Activated CD4-positive, CD25-positive, alpha-beta regulatory T cell treated with anti-CD3 and anti-CD28 coated beads, Interleukin-2, amount 50 U/mL, for 24 hours (primary cell): ENCODE measurements at places on chromosomes 5 and 9.

GRCh38 chr9:99490729-99491128 lies 268.6 kb downstream of the SEC61B start:
- no peak for ATAC-seq

- no peak for ATAC-seq
Measured at GRCh38 chr5:111699976-111700375, 57.0 kb downstream of the NREP start.

DNA sequence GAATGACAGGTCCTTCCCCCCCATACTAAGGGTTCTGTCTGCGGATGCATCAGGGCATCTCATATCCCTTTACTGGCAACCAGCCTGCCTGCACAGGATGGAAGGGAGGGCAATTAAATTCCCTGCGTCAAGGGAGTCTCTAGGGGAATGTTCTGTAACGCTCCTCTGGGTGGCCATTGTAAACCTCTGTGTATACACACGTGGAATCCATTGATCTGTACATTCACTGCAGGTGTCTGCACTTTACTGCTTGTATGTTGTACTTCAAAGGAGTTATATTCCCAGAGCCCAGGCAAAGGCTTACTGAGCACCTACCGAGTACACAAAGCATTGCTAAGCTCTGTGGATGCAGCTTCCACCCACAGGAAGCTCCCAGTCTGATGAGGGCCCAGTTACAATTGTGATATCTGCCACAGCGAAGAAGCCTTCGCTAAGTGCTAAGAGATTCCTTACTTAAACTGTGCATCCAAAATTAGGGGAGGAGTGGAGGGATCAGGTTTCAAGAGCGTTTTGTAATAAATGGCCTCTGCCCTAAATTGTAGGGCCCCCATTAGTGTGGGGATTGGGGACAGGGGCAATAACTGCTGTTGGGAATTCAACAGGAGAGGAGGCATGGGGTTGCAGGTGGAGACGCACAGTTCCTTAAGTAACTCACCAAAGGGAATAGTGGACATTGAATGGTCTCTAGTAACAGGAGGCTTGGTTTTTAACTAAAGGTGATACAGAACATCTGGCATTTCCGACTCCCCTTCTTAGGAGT lies 1.5 kb upstream of the RETREG1 start:
- ATAC-seq, result no peak

- ATAC-seq, result no peak
Measured at GRCh38 chr5:133907075-133907474, 61.4 kb downstream of the C5orf15 start.

DNA sequence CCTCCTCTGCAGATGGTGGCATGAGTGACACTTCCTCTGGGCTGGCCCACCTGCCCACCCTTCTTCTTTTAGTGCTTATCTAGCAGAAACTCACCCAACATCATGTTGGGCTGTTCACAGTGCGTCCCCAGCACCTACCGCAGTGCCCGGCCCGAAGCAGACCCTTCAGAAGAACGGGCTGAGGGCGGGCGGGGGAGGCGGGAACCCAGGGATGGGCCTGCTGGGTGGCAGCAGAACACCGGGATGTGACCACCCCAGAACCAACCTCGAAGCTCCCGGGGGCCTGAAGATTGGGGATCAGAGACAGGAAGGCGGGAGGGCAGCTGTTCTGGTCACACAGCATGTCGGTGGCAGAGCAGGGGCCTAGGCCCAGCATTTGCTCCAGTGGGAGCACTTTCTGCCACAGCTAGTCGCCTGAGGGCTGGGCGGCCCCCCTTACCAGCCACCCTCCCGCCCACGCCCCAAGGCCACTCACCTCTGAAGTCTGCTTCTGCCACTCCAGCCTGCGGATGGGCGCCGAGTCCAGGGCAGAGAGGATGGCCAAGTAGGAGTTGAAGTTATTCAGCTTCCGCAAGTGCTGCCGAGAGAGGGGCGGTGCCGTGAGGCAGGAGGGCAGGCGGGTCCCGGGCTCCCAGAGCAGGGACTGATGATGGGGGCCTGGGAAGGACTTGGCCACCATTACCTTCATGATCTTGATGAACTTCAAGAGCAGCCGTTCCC lies 38.7 kb downstream of the PRRT1B start:
- ATAC-seq, result no peak

DNA sequence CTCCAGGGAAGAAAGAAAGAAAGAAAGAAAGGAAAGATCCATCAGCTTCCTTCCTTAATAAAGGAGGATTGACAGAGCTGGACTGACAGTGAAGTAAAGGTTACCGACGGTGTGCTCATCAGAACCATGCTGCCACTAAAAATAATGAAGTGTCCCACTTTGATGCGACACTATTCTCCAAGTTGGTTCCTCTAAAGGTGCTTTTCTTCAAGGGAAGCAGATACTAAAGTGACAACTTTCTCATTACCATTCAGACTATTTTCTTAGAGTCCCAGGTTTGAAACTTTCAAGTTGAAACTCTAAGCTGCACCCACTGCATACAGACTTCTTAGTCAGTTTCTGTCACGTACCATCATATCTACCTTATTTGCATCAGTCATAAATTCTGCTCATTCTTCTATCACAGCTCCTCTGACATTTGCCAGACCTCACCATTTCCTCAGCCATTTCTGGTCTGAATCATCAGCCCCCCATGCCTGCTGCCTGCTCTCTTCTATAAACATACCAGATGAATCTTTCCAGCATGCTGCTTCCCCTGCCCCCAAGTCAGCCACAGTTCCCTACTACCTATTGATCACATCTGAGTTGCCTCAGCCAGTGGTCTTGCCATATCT lies 177.6 kb downstream of the DEPDC1B start:
- ATAC-seq, result no peak

- no peak for ATAC-seq
Measured at GRCh38 chr5:169980418-169981053, at the start of gene INSYN2B. INSYN2B (minus strand) TSS chr5:169980495; CDS start chr5:169883898, 96,597 bp downstream.

- no peak for ATAC-seq
Measured at GRCh38 chr9:137772281-137772873, 105.2 kb upstream of the CACNA1B start.

DNA sequence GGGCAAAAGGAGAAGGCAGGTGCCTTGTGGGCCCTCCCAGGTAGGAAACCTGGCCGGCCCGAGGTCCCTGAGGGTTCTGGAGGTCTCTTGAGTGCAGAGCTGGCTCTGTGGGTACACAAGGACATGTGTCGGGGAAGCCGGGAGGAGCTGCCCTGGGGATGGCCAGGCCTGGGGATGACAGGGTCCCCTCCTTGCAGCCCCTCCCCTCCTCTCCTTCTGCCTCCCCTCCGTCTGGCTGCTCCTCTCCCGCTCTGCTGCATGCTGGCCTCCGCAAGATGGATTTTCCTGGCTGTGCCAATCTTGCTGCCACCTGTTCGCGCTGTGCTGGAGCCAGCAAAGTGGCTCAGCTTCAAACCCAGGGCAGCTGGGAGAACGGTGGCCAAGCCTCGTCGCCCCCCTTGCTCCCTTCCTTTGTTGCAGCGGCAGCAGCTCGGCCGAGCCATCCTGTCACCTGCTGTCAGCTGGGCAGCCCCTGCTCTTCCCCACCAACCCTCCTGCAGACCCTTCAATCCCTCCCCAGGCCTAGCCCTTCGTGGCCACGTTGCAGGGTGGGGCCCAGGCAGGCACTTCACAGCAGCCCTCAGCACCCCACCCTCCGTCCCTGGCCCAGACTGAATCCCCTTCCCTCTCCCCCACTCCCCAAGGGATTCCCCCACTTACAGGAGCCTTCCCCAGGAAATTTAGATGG lies 17.6 kb upstream of the UNC5A start:
- no peak for ATAC-seq

GRCh38 chr5:129904667-129905472 lies 605 bp downstream of the CHSY3 start:
- peak; percentile 17 for ATAC-seq

DNA sequence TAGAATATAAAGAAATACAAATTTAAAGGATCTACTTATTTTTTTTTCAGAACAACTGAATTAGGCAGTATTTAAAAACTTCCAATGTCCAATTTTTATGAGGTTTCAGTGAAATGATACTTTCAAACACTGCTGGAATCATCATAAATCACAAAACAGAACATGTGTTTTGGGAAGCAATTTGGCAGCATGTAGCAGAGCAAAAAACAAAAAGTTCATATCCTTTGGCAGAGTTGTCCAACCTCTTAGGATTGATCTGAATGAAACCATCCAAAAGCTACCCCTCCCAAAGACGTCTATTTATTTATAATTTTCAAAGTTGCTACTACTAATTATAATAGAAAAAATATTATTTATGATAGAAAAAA lies 192.4 kb upstream of the PUM3 start:
- ATAC-seq, result no peak

- ATAC-seq, result no peak
Measured at GRCh38 chr5:80540691-80541090, 29.4 kb downstream of the ANKRD34B start.

DNA sequence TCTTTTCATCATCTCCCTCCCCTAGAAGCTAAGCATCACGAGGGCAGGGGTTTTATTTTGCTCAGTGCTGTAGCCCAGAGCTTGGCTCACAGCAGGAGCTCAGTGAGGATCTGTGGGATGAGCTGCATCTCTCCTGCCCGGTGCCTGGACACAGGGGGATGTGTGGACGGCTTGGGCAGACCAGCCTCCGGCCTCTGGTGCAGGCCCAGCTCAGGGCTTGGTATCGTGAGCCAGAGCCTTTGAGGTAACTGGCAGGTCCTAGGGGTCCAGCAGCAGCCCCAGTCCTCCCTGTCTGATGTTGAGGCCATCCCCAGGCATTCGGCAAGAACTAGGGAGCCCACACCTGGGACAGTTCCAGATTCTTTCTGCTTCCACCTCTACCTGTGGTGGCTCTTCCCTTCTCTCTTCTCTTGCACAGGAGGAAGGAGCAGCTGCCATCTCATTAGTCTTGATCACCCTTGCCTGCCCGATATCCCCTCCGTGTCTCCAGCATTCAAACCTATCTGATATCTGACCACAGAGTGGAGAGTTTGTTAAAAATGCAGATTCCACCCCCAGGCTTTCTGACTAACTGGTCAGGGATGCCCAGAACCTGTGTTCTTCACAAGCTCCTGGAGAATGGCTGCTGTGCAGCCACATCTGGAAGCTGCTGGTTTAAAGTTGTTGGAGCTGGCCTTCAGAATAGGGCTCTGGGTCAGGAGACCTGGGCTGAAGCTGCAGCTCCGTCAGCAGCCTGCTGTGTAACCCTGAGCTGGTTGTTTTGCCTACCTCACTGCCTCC lies 7.9 kb upstream of the SLC6A7 start:
- ATAC-seq, result no peak

GRCh38 chr5:44382894-44383293 lies 6.3 kb downstream of the FGF10 start:
- ATAC-seq, result no peak

DNA sequence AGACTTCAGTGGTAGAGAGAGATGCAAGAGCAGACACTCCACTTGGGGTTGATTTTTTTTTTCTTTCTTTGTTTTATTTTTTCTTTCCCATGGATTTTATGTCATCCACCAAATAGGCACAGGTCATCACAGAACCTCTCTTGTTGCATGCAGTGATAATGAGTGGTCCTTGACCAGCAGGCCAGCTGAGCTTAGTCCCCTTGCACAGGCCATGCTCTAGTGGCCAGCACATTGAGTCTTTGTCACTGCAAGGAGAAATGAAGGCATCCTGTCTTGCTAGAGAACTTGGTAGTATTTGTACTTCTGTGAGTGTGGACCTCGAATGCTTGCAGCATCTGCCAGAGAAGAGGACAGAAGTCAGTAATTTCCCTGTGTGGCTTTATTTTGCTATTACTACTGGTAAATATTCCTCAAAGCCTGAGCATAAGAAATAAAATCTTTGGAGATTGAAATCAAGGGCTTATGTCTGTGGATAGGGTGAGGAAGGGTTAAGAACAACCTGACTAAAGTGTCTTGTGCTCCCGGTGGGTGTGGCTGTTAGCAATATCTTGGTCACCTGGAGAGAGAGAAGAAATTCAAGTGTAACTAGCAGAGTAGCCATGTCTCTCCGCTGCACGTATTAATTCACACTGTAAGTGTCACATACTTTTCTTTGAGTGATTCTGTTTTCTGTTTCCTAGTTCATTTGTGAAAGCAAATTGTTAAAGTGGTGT lies 45.3 kb upstream of the NCS1 start:
- ATAC-seq, result no peak

DNA sequence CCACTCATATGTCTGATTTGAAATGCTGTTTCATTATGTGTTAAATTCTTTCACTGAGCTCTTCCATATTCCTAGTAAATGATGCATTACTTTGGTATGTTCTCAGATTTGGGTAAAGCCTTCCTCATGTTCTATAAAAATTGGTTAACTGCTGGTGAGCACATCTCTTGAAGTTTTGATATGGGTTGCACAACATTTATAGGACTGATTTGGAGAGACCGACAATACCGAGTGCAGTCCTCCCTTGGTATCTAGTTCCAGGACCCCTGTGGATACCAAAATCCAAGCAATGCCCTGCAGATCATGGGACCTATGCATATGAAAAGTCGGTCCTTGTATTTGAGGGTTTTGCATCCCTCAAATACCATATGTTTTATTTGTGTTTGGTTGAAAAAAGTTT lies 37.8 kb downstream of the WDR36 start:
- no peak for ATAC-seq

GRCh38 chr5:118616281-118616680 lies 372.1 kb downstream of the DTWD2 start:
- no peak for ATAC-seq

GRCh38 chr5:322281-322941 lies 897 bp downstream of the AHRR start:
- ATAC-seq, result peak; percentile 4

DNA sequence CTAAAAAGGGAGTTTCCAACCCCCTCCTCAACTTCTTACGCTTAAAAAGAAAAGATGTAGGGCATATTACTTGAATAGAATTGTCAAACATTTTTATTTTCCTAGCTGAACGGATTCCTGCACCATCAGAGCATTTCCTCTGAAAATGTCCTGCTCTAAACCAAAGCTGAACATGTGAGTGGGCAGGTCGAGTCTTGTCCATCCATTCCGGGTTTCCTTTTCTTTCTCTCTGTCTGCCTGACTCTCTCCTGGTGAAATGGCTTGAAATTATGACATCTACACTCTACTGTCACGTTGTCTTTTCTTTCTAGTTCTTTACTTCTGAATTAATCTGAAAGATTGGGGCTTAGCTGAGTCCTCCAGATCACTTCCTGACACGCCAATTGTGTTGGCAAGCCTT lies 39.2 kb upstream of the PTPN3 start:
- ATAC-seq, result no peak

GRCh38 chr5:90248640-90249039 lies 160.9 kb downstream of the CETN3 start:
- ATAC-seq, result no peak

DNA sequence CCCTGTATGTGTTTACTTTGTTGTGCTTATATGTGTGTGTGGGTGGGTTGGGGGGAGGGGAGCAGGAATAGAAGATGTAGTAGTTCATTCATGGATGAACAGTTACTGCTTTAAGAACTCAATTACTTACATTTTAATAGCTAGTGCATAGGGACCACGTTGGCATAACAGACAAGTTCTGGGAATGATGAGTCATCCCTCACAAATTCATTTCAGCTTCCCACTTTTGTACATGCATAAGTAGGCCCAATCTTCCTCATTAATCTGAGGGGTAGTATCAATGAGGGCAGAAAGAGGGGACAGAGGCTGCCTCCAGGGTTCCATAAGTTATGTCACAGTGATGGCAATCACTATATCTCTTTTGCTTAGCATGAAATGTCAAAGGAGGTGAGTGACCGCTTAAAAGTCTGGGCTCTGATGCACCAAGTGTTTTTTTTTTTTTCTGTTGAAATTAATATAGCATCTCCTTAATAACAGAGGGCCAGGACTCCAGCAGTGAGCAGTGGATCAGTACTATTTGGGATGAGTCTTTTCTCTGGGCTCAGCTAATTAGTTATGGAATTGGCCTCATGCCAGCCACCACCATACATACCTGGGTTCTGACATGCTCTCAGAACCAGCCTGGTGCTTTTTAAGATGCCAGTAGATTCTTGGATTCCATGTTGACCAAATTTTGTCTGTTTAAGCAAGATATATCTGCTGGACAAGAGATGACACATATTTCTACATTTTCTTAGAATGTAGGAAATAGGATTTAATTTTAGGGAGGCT lies 37.1 kb downstream of the PRDM6 start:
- no peak for ATAC-seq
